ENCODE measurements at places on chromosomes 11 and 22.

GRCh38 chr11:64858467-64859263, 14.2 kb upstream of the CDC42BPG start:
- peak; percentile 69 for DNase-seq

DNA sequence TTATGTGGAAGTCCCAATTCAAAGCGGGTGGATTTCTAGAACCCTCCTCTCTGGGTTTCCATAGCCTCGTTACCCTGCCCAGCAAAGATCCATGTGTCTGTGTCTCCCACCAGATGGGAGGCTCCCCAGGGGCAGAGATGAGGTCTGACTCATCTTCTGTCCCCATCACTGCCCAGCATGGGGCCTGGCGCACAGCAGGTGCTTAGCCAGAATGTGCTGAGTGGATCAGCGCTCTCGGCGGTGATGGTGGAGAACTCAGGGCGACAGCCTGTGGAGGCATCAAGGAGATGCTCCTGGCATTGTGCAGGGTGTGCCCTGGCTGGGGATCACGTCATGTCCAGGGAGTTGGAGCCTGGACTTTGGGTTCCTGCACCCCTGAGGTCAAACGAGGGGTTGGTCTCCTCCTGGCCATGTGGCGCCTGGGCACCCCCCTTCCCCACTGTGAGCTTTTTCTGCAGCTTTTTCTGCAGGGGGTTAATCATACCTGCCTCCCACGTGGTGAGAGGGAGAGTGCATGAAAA, 46.1 kb upstream of the RFPL3 start:
- no peak for DNase-seq

DNA sequence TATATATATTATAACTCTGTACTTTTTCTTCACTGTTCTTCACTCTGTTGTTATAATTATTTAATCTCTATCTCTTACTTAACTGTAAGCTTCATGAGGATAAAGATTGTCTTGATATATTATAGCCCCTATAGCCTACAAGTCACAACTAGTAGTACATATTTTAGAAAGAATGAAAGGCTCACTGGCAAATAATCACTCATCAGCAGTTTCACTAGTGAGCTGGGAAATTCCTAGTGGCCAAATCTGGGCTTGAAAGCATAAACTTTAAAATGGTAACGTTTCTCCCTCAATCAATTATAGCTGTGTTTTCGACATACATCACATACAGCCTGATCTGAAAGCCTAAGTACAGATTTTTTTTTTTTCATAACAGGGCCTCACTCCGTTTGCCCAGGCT, 42.5 kb downstream of the CTSC start:
- no peak for DNase-seq

DNA sequence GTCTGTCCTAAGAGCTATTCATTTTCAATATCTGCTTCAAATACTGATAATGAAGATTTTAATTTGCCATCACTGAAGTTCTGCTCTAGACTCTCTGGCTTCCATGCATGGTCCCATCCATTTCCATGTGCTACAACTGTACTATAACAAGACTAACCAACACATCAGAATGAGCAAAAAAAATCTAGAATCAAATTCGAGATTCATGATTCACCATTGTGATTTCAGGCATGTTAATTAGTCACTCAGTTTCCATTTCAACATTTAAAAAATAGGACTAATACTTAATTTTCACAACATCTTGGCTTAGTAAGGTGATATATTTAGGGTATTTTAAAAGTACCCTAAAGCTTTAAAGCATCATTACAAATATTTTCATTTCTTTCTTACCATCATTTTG, 22.8 kb downstream of the PICALM start:
- no peak for DNase-seq

- DNase-seq: no peak
Measured at GRCh38 chr11:72758690-72759389, 6.6 kb upstream of the ARAP1 start.

GRCh38 chr11:68370211-68371111, 58.1 kb downstream of the LRP5 start:
- DNase-seq: no peak

DNA sequence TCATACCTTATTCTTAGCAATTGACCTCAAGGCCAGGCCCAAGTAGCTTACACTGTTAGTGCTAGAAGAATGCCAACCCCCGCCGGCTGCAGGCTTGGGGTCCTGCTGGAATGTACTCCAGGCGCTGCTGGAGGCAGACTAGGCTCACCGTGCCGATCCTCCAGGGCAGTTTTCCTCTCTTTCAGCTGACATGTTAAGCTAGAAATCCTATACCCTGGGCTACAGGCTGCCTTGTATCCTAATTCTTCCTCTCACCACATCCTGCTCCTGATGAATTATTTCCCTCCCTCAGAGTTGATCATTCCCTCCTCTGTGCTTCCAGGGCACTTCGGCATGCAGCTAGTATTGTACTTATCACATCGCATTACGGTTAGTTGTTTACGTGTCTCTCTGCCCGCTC, 3.4 kb downstream of the SPTBN2 start:
- peak; percentile 57 for DNase-seq

DNA sequence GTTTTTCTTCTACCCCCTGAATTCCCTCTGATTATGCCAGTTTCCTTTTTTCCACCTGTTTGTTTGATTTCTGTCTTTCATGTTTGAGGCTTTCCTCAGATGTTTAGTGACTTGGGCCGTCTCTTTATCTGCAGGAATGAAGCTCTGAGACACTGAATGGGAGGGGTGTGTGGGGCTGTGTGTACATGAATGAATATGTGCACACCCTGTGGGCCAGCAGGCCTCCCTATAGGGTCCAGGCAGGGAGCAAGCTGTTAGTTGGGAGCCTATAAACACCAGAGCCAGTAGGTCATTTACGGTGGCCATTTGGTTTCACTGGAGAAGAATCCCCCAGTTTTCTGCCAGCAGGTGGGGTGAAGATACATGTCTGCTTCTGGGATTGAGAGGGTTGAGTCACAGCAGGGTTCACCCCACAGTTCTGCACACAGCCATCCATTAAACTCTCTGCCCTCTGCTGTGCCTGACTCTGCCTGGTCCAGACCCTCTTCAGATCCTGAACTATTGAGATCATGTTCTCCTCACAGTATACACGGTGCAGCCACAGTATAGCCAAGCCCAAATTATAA, 34.8 kb downstream of the BARX2 start:
- DNase-seq: no peak

DNA sequence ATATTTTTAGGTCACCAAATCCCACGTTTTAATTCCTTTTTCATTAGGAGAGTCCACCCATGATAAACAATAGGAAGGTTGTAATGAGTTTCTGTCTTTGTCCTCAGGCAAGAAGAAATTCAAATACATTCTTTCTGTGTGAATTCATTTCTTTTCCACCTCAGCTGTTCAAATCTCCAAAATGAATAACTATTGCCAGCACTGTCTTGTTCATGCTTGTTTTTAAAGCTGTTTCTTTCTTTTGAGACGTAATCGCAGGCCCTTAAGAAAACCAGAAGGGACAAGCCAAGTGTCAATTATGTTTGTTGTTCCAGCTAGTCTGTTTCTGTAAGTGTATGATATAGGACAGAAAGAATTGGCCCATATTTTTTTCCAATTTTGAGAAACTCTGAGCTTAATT, 20.2 kb downstream of the MMP27 start:
- no peak for DNase-seq

DNA sequence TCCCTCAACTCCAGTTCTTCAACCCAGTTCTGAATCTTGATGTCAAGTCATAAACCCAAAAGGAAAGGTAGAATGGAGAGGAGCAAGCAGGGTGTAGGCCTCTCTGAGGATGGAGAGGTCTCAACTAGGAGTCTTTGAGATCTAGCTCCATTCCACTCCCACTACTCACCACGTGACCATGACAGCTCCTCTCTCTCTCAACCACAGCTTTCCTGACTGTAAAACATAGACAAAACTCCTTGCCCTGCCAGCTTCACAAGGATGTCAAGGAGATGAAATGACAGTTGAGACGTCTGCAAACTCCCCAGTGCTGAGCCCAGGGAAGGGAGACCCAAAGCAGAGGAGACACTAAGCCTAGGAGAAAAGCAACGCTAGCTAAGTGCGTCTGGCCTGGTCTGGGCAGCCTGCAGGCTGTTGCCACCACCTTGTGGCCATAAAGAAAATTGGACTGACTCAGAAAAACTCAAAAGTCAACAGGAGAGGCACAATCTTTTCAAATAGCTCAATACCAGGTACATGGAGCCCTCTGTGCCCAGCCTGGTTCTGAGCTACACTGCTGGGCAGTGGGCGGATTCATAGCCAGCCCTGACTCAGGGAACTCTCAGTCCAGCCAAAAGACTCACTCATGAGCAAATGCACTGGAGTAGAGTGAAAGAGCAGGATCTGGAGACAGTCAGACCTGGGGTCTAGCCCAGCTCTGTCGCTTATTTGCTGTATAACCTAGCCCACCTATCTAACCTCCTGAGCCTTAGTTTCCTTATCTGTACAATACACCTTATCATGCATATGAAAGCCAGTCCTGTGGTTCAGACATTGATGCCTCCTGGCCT, 3.4 kb downstream of the CLPB start:
- no peak for DNase-seq

DNA sequence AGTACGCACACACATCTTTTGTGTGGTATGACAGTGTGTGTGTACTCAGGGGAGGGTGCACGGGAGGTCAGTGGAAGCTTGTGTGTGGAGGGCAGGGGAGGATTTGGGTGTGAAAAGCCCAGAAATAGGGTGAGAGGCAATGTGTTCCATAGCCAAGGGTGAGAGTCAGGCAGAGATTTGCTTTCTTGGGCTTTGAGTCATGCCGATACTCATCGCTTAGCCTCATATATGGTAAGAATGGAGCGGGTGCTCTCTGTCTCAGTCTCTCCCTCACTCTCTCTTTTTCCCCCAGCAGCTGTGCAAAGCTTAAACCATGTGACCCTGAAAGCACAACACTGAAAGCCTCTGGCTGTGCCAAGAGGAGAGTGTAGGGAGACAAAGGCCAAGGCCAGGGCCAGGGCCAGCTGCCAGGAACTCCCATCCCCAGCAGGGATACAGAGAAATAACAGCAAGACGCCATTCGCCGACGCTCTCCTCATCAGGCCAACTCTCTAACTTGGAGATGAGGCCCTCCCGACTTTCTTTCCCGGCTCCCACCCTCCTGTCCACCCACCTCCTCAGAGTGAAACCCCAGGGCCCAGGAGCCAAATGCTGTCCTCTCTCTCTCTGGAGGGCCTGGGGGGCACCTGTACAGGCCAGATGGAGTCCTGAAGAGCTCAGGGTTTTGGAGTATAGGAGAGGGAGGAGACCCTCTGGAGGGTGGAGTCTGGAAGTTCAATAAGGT, 20.3 kb upstream of the MICAL3 start:
- no peak for DNase-seq

- no peak for DNase-seq
Measured at GRCh38 chr22:44889255-44889878, 120.4 kb downstream of the PHF21B start.

GRCh38 chr11:105968021-105968697, 53.9 kb downstream of the MSANTD4 start:
- no peak for DNase-seq

DNA sequence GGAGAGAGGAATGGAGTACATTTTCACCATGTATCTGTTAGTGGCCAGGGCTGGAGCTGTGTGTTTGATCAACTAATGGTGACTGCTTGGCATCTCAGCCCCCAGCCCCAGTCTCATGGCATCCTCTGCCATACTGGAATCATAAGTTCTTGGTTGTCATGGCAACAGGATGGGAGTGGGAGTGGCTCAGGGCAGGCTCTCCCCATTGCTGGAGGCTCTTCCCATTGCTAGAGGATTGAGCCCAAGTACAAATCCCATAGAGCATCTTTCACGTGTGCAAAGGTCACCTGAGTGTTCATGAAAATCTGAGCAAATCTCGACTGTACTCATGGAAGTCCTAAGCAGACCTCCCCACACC, 14.9 kb downstream of the DNAJB13 start:
- DNase-seq: no peak

- no peak for DNase-seq
Measured at GRCh38 chr11:30710221-30710620, 124.1 kb upstream of the MPPED2 start.

- no peak for DNase-seq
Measured at GRCh38 chr22:49066619-49067018, 761.1 kb downstream of the BRD1 start.

GRCh38 chr22:26690654-26691376, 33.4 kb downstream of the MIAT start:
- no peak for DNase-seq

GRCh38 chr11:48110509-48110766, 106.2 kb upstream of the OR4B1 start:
- DNase-seq: no peak

- DNase-seq: no peak
Measured at GRCh38 chr22:48268771-48269552, 1506.5 kb downstream of the TBC1D22A start.

GRCh38 chr11:104199053-104199452, 35.1 kb upstream of the PDGFD start:
- no peak for DNase-seq

- DNase-seq: peak; percentile 74
Measured at GRCh38 chr11:68002938-68003845, 705 bp downstream of the UNC93B1 start.

GRCh38 chr11:122115524-122116379, at the start of gene BLID:
TSS of gene BLID (minus strand) at chr11:122116215. CDS start at chr11:122115922, 293 bp downstream.
- DNase-seq: no peak

- peak; percentile 49 for DNase-seq
Measured at GRCh38 chr11:299081-299891, at the start of gene IFITM5. TSS of gene IFITM5 (minus strand) at chr11:299526. CDS start at chr11:299490, 36 bp downstream.

GRCh38 chr11:72120930-72121329, 8.4 kb upstream of the ANAPC15 start:
- DNase-seq: no peak

DNA sequence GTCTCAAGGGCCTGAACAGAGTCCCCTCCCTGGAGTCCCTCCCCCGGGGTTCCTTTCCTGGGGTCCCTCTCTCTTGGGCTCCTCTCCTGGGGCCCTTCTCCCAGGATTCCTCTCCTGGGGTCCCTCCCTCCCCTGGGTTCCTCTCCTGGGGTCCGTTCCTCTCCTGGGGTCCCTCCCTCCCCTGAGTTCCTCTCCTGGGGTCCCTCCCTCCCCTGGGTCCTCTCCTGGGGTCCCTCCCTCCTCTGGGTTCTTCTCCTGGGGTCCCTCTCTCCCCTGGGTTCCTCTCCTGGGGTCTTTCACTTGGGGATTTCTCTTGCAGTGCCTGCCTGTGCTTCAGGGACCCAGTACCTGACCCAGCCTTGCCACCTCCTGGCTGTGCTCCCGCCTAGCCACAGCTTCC, 386.1 kb downstream of the TBC1D22A start:
- no peak for DNase-seq

DNA sequence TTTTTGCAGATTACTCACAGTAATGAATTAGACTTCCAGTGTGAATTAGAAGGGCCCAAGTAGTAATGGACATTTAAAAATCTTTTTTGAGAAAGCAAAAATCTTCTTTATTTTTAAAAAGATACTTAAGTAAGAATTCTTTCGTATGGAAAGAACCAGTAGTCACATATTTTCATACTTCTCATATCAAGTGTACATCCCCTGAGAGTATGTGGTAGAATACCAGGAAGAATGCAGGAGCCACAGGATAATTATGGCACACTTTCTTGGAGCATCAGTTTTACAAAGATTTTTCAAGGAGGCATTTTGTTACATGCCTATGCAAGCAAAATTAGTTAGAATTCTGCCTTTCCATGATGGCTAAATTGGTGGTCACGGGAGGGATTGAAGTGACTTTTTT, 28.1 kb downstream of the POLD3 start:
- DNase-seq: no peak

Measured in RWPE2 (cell line).